Central memory CD4-positive, alpha-beta T cell (primary cell): ENCODE measurements at places on chromosomes 7 and 10.

- DNase-seq, result no peak
Observed at GRCh38 chr10:79098061-79098460, 29.3 kb downstream of the ZMIZ1 start.

GRCh38 chr10:34739915-34740314 lies 75.2 kb downstream of the PARD3 start:
- no peak for DNase-seq

GRCh38 chr10:22363305-22363704 lies 18.0 kb downstream of the SPAG6 start:
- no peak for DNase-seq

GRCh38 chr7:28707291-28707690 lies 250.8 kb downstream of the TRIL start:
- DNase-seq, result no peak

GRCh38 chr10:15168291-15168785 lies at the start of gene NMT2:
NMT2 (minus strand) TSS chr10:15168693; CDS start chr10:15168612, 81 bp downstream.
- DNase-seq, result no peak

- DNase-seq, result no peak
Observed at GRCh38 chr10:88243836-88244730, 339.0 kb downstream of the RNLS start.

- no peak for DNase-seq
Observed at GRCh38 chr7:30630986-30631385, 36.3 kb downstream of the GARS1 start.

- DNase-seq, result no peak
Observed at GRCh38 chr7:127901895-127902703, 129.1 kb downstream of the LRRC4 start.

DNA sequence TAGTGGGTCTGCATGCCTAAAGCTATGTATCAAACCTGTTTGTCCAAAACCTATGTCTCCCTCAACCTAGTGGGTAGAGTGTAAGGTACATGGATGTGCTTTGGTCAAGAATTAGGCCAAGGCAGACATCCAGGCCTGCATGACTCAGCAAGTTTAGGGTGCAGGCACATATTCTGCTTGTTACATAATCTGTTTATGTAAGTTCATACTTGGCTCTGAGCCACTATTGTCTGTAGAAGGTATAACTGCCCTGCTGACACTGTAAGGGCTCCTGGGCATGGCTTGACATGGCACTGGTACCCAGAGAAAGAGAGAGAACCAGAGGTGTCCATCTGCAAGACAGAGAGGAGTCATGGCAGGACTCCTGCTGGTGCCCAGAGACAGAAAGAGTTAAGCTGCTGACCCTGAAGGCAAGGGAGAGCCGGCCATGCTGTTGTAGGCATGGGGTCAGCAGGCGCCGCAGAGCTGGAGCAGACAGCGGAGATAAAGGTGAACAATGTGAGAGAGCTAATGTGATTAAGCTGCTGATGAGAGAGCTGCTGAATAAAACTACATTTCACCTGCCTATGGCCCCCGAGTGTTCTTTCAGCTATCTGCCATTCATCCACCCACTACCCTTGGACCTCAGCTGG lies 118.5 kb upstream of the TMEM106B start:
- no peak for DNase-seq

- DNase-seq, result no peak
Observed at GRCh38 chr10:112619556-112619955, 172.5 kb downstream of the VTI1A start.

- no peak for DNase-seq
Observed at GRCh38 chr7:127794551-127794950, 142.6 kb downstream of the SND1 start.

GRCh38 chr7:2261611-2262010 lies 19.6 kb downstream of the NUDT1 start:
- no peak for DNase-seq

GRCh38 chr10:80118669-80119068 lies 13.9 kb upstream of the PLAC9 start:
- no peak for DNase-seq

GRCh38 chr7:94444813-94445212 lies 50.1 kb downstream of the COL1A2 start:
- no peak for DNase-seq

- DNase-seq, result no peak
Observed at GRCh38 chr7:143487566-143487965, 9.9 kb downstream of the TAS2R41 start.

- no peak for DNase-seq
Observed at GRCh38 chr10:79413196-79413595, 32.2 kb downstream of the ZCCHC24 start.

DNA sequence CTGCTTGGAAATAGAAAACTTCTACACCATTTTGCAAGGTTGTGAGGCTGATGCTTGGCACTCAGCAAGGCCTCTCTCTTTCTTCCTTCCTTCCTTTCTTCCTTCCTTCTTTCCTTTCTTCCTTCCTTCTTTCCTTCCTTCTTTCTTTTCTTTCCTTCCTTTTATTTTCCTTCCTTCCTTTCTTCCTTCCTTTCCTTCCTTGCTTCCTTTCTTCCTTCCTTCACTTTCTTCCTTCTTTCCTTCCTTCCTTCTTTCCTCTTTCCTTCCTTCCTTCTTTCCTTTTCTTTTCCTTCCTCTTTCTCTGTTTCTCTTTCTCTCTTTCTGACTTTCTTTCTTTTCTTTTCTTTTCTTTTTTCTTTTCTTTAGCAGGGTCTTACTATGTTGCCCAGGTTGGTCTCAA lies 460.4 kb downstream of the KCNMA1 start:
- DNase-seq, result no peak

DNA sequence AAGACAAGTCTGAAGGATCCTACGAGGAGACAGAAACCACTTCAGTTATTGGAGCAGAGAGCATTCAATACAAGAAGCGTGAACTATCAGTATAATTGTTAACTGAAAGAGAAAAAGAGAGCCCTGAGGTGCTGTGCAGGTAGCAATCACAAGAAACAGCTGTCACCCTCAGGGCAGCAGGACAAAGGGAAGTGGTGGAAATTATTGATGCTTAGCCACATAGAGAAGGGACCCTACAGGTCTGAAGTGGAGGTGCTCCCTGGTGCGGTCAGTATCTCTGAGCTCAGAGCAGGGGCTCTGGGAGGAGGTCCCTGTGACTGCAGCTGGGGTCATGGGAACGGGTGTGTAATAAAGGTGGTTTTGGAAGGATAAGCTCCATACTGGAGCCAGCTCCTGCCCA lies 97.8 kb upstream of the KLF6 start:
- DNase-seq, result no peak

DNA sequence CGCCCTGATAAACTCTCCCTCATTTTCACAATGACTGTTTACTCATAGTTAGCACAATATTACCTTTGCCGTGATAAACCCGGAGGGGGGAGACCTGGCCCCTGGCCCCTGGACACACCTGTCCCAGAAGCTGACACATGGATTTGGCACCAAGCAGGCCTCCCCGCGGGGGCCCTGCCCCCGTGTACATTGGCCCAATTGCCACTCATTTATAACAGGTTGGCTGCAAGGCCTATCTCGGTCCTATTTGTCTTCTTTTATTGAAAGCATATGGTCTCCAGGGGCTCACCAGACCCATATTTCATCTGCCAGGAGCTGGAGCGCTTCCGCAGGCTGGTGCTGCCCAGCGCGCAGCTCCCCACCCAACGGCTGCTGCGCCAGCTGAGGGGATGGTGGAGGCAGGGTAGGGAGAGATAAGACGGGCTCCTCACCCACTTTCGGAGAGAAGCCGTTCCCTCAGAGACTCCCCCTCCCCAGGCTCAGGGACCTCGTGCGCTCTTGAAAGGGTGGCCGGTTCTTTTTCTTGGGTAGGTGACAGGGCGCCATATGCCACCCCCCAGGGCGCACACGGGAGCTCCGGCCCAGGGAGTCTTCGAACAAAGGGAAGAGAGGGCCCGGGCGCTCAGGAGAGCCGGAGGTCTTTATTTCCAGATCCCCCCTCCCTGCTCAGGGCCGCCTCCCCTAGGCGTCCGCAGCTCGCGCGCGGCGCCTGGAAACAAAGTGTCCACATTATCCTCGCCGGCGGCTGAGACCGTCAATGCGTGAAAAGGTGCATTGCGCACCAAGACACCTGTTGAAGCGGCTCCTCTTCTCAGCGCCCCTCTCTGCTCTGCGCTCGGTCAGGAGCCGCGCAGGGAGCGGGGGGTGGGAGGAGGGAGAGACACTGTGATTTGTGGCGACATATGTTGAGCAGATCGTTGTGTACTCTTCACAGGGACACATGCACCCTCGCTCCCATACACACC lies 4.3 kb upstream of the NEUROG3 start:
- DNase-seq, result no peak

- DNase-seq, result no peak
Observed at GRCh38 chr10:48941427-48942075, 1.9 kb upstream of the LRRC18 start.

- no peak for DNase-seq
Observed at GRCh38 chr10:84541289-84541637, 212.9 kb downstream of the CCSER2 start.

DNA sequence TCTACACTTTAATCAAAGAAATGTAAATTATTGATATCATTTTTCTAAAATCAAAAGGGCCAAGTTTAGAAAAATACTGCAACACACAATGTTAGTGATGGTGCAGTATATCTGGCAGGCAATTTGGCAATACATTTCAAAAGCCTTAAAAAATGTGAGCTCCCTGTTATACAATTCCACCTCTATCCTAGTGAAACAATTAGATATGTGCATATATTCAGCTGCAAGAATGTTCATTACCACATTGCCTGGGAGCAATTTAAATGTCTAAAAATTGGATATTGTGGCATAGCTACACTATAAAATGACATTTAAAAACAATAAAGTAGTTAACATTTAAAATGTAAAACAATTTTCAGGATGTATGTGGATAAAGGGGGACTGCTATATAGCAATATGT lies 10.1 kb upstream of the ERVW-1 start:
- no peak for DNase-seq

- no peak for DNase-seq
Observed at GRCh38 chr7:36749282-36749960, 25.1 kb upstream of the AOAH start.

- no peak for DNase-seq
Observed at GRCh38 chr10:89669985-89670384, 24.9 kb upstream of the PANK1 start.

DNA sequence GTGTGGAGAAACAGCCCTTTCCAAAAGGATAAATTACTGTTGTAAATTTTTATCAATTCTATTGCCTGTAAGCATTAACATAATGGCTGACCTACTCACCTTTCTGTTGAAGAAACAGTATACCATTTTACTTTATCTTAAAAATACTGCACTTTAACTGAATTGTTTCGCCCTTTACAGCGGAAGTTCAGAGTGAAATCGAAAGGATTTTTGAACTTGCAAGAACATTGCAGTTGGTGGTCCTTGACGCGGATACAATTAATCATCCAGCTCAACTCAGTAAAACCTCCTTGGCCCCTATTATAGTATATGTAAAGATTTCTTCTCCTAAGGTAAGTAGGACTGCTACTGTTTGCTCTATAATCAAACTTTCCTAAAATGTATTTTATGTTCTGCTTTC lies 117.5 kb downstream of the NSUN6 start:
- no peak for DNase-seq

DNA sequence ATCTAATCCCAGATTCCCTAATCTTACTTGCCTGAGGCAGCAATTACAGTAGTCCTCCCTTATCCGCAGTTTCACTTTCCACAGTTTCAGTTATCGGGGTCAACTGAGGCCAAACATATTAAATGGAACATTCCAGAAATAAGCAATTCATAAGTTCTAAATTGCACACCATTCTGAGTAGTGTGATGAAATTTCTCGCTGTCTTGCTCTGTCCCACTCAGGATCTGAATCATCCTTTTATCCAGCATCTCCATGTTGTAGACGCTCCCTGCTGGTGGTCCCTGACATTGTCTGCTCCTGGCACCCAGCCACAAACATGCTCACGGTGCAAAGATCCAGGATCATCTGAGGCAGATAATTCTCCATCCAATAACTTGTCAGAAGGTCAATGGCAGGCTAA lies 128.7 kb upstream of the CXCL12 start:
- DNase-seq, result no peak

DNA sequence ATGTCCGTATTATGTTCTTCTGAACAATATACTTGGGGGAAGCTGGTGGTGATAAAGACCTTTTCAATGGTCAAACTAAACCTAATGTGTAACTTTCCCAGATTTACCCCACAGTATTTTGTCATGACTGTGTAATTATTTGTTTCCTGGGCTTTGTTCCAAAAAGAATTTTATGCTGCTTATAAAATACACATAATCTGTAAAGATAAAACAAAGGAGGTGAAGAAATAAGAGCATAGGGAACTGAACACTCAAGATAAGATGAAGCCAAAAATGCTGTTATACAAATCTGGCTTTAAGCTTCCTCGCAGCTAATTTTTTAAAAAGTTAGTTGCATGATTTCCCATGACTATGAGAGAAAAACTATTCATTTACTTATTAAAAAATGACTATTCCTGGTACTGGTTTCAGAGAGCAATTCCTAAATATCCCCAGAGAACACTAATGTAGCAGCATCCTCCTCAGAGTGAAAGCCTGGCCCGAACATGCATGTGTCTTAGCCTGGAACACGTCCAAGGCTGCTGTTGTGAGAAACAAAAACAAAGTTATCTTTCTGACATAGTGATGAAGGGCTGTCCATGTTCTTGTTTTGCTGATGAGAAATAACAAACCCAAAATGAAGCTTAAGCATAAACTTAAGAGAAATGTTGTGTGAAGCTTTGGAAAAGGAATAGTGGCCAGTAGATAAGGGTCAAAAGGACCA lies 33.9 kb downstream of the MALSU1 start:
- DNase-seq, result no peak

DNA sequence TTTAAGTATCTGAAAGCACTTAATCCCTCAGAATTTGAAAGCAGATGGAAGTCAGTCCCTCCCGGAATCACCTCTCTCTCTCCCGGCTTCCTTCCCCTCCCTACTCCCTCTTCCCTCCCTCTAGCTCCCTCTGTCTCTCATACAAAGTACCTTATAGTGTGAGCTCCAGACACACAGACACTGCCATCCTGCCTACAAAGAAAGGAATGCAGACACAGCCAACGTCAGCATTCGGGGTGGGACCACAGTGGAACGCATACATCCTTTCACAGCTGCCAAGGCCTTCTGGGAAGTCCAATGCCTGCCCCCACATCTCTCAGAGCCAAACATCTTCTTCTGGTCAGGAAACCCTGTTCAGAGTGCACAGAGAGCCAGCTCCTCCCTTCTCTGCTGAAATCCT lies 9.3 kb downstream of the NOD1 start:
- no peak for DNase-seq

DNA sequence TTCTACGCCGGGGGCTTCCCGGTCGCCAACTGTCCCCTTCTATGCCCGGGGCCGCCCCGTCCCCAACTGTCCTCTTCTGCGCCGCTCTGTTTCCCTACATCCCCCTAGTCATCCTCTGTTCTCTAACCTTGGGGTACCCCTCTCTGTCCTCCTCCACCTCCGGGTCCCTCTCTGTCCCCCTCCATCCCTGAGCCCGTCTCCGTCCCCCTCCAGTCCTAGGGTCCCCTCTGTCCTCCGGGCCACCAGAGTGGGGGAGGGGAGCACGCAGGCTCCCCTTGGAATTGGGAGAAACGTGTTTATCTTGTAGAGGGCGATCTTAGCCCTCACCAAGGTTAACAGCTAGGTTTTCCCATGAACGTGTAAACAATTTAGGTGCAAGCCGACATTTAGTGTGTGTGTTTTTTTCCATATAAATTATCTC lies 852 bp upstream of the KLF6 start:
- peak; percentile 45 for DNase-seq

- DNase-seq, result no peak
Observed at GRCh38 chr7:87317691-87318245, 27.7 kb upstream of the CROT start.
